ENCODE measurements at places on chromosomes 5 and 9.

GRCh38 chr5:160269017-160269416 is 39.7 kb downstream of the FABP6 start:
- H3K36me3 ChIP-seq, result no peaks in the 10 kb centered on the region
- H3K4me3 ChIP-seq, result no peak overlapping the region
- H3K27ac ChIP-seq, result no peak overlapping the region

- no peak for DNase-seq
- H3K27me3 ChIP-seq, result no peaks in the 10 kb centered on the region
- no peaks in the 10 kb centered on the region for H3K36me3 ChIP-seq
- H3K4me1 ChIP-seq, result no peaks in the 10 kb centered on the region
These were observed 15.9 kb downstream of the RLN2 start for GRCh38 chr9:5288591-5288990.

DNA sequence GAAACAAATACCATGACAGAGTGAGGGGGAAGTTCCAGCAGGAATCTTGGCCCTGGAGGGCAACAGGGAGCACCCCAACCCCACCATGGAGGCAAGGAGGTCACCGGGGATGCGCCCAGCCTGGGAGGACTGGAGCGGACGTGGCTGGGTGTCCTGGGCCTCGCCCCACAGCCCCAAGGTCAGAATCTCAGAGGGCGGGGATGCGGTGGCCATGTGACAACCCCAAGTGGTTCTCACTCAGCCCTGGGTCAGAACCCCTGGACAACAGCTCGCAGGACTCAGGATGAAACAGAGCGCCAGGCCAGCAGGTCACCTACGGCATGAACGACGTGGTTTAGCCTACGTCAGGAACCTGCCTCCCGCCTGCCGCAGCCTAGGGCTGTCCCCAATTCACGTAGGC is 64.0 kb upstream of the ZNF354A start:
- no peaks in the 10 kb centered on the region for H3K4me1 ChIP-seq
- H3K36me3 ChIP-seq, result no peaks in the 10 kb centered on the region
- H3K27me3 ChIP-seq, result no peaks in the 10 kb centered on the region
- no peak for DNase-seq
- no peak overlapping the region for H3K27ac ChIP-seq

DNA sequence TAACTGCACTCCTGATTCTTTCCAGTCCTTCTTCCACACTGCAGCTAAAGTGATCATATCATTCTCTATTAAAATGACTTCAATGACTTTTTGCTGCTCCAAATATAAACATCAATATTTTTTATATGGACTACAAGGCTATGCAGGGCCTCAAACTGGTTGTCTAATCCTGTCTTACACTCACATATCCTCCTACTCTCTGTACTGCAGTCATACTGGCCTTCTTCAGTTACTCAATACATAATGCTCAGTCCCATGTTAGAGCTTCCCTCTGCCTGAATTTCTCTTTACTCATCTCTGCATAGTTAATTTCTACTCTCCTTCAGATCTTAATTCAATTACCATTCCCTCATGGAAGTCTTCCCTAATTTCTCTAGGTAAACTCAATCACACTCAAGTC is 3.4 kb downstream of the MEIKIN start:
- no peak overlapping the region for H3K4me3 ChIP-seq
- no peaks in the 10 kb centered on the region for H3K36me3 ChIP-seq
- H3K27ac ChIP-seq, result no peak overlapping the region
- no peaks in the 10 kb centered on the region for H3K4me1 ChIP-seq
- H3K27me3 ChIP-seq, result no peaks in the 10 kb centered on the region

GRCh38 chr5:94181895-94182294 is 436.5 kb downstream of the KIAA0825 start:
- no peaks in the 10 kb centered on the region for H3K36me3 ChIP-seq
- H3K4me1 ChIP-seq, result peaks cover 3% of the 10 kb centered on the region
- no peaks in the 10 kb centered on the region for H3K27me3 ChIP-seq
- DNase-seq, result no peak

DNA sequence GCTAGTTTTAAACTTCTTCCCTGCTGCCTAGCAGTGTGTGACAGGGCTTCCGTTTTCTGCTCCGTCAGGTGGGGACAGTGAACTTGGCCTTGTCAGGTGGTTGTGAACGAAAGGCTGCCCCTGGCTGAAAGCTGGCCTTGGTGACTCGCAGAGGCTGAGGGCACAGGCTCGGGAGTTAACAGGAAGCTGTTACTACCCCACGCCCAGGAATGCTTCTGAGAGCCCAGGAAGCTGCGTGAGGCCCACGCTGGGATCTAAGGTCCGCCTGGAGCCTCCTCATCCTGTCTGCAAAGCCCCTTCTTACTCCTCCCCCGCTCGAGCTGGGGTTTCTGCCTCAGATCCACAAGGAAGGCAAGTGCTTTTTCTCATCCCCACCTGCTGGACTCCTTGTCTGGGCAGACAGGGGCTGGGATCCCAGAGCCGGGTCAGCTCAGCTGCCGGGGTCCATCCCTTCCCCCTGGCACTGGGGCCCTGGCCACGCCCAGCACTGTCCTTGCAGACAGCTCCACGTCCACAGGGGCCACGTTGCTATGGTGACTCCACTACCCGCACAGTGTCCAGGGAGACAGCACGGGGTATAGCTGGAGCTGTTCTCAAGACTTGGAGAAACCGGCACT is 124.7 kb upstream of the TBC1D2 start:
- no peaks in the 10 kb centered on the region for H3K36me3 ChIP-seq
- H3K4me3 ChIP-seq, result no peak overlapping the region
- no peaks in the 10 kb centered on the region for H3K27me3 ChIP-seq
- DNase-seq, result peak; percentile 43
- H3K27ac ChIP-seq, result peak overlapping the region; percentile 82

- peaks cover 47% of the 10 kb centered on the region for H3K27me3 ChIP-seq
- no peaks in the 10 kb centered on the region for H3K36me3 ChIP-seq
- H3K4me3 ChIP-seq, result no peak overlapping the region
- peaks cover 13% of the 10 kb centered on the region for H3K4me1 ChIP-seq
These were observed 126.8 kb upstream of the PTPN3 start for GRCh38 chr9:109624896-109625295.

DNA sequence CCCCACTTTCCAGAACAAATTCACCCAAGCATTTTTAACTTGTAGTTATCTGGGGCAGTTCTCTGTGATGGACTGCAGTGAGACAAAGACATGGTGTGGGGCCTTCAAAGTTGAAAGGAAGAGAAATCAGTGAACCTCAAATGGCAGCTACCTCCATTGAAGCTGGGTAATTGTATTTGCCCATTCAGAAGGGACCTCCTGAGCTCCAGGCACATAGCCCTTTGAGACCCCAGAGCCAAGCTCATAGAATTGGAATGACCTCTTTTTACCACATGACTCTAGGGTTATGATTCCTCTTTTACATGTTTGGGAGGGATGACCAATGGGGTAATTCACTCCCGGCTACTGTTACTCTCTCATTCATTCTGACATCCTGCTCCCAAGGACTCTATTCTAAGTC is 368.4 kb upstream of the ITGA1 start:
- H3K36me3 ChIP-seq, result no peaks in the 10 kb centered on the region
- peaks cover 16% of the 10 kb centered on the region for H3K4me1 ChIP-seq
- H3K4me3 ChIP-seq, result no peak overlapping the region
- no peak for DNase-seq
- no peaks in the 10 kb centered on the region for H3K27me3 ChIP-seq

GRCh38 chr9:114006931-114007691 is 71.0 kb downstream of the AMBP start:
- H3K27ac ChIP-seq, result no peak overlapping the region
- H3K4me1 ChIP-seq, result no peaks in the 10 kb centered on the region
- H3K36me3 ChIP-seq, result peaks cover 72% of the 10 kb centered on the region
- H3K4me3 ChIP-seq, result no peak overlapping the region

- H3K27me3 ChIP-seq, result no peaks in the 10 kb centered on the region
- H3K27ac ChIP-seq, result peak overlapping the region; percentile 87
- peaks cover 23% of the 10 kb centered on the region for H3K4me1 ChIP-seq
- no peak overlapping the region for H3K4me3 ChIP-seq
- peaks cover 4% of the 10 kb centered on the region for H3K36me3 ChIP-seq
These were observed 91.3 kb upstream of the ZNF366 start for GRCh38 chr5:72598401-72599064.

- H3K27ac ChIP-seq, result no peak overlapping the region
- H3K27me3 ChIP-seq, result no peaks in the 10 kb centered on the region
- peaks cover 7% of the 10 kb centered on the region for H3K4me1 ChIP-seq
- peaks cover 7% of the 10 kb centered on the region for H3K36me3 ChIP-seq
These were observed 202.9 kb downstream of the NR2F1-AS1 start for GRCh38 chr5:93378073-93378472.

GRCh38 chr9:89304834-89305188 is 6.2 kb upstream of the CKS2 start:
- peaks cover 13% of the 10 kb centered on the region for H3K4me1 ChIP-seq
- no peak overlapping the region for H3K4me3 ChIP-seq
- no peaks in the 10 kb centered on the region for H3K27me3 ChIP-seq
- DNase-seq, result no peak
- H3K36me3 ChIP-seq, result peaks cover 1% of the 10 kb centered on the region
- no peak overlapping the region for H3K27ac ChIP-seq

GRCh38 chr9:135848341-135849047 is 58.9 kb downstream of the CAMSAP1 start:
- no peak overlapping the region for H3K4me3 ChIP-seq
- peaks cover 6% of the 10 kb centered on the region for H3K4me1 ChIP-seq
- H3K27me3 ChIP-seq, result no peaks in the 10 kb centered on the region
- DNase-seq, result peak; percentile 26
- peaks cover 52% of the 10 kb centered on the region for H3K36me3 ChIP-seq

DNA sequence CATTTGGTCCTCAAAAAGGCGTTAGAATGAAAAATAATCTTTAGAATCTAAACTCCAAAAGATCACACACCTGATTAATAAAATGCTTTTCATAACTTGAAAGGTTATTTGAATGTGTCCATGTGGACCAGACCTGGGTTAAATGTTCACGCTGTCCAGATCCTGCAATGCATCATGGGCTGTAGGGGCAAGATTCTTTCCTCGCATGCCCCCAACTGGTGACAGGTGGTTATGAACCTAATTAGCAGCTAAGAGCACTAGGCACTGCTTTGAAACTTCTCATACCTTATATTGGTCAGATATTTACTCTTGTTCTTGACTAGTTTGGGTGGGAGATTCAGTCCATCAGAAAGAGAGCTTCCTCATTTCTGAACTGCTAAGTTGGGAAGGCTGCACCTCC is 19.3 kb upstream of the PIP5K1B start:
- H3K4me1 ChIP-seq, result peaks cover 3% of the 10 kb centered on the region
- H3K4me3 ChIP-seq, result no peak overlapping the region
- H3K27ac ChIP-seq, result no peak overlapping the region
- no peak for DNase-seq
- peaks cover 24% of the 10 kb centered on the region for H3K27me3 ChIP-seq

DNA sequence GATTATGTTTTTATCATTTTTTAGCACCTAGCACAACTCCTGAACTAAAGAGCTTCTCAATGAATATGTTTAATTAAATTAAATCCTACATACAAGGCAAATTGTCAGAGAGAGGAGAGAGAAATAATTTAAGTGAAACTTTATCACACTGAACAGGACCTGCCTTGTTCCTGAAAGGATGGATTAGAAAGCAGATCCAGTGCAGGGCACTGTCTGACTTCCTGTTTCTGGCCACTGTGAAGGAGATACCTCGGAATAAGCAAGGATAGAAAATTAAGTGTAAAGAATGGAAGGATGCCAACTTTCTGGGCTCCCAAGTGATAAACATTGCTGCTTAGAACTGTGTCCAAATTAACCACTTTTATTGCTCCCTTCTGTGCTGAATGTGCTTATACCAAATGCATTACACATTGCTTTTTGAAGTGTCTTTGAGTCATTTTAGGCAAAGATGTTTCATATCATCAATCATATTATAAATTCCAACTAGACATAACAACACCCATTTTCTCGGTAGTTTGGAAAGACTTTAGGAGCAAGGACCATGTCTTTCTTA is 89.1 kb upstream of the SPDL1 start:
- peaks cover 6% of the 10 kb centered on the region for H3K4me1 ChIP-seq
- H3K27me3 ChIP-seq, result peaks cover 12% of the 10 kb centered on the region
- H3K36me3 ChIP-seq, result no peaks in the 10 kb centered on the region
- DNase-seq, result no peak

DNA sequence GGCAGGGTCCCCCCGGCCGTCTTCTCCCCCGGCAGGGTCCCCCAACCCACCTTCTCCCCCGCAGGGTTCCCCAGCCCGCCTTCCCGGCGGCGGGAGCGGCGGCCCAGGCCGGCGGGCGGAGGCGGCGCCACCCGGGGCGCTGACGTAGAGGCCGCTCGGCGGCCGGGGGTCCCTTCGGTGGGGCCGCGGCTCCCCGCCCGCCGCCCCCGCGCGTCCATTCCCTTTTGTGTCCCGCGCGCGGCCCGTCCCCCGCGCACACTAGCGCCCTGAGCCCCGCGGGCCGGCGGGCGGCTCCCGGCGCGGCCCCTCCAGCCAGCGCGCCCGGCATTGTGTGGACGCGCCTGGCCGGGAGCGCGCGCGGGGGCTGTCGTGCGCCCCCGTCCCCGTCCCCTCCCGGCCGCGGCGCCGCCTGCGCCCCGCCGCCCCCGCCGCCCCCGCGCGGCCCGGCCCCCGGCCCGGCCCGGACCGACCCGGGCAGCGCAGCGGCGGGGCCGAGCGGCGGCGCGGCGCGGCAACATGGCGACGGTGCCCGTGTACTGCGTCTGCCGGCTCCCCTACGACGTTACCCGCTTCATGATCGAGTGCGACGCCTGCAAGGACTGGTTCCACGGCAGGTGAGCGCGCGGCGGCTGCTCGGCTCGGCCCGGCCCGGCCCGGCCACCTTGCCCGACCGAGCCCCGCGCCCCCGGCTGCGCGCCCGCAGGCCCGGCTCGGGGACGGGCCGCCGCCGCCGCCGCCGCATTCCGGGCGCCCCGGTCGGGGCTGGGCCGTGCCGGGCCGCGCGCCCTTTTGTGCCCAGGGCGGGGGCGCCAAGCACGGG is at the start of gene PHF2:
TSS of gene PHF2 (plus strand) at position 327 of the 820 bp plus-strand sequence. CDS start at position 517, 190 bp downstream.
- peak within 1 kb of the TSS; percentile 96 for H3K27ac ChIP-seq
- peak within 1 kb of the TSS; percentile 89 for H3K4me3 ChIP-seq
- peaks cover 43% of the 10 kb centered on the region for H3K4me1 ChIP-seq
- H3K27me3 ChIP-seq, result no peaks in the 10 kb centered on the region
- no peak for DNase-seq

GRCh38 chr9:71910650-71911060 is 338 bp downstream of the ABHD17B start:
- H3K36me3 ChIP-seq, result no peaks in the 10 kb centered on the region
- no peak for DNase-seq
- peak overlapping the region; percentile 99 for H3K27ac ChIP-seq
- peaks cover 48% of the 10 kb centered on the region for H3K4me1 ChIP-seq
- peak overlapping the region; percentile 96 for H3K4me3 ChIP-seq

DNA sequence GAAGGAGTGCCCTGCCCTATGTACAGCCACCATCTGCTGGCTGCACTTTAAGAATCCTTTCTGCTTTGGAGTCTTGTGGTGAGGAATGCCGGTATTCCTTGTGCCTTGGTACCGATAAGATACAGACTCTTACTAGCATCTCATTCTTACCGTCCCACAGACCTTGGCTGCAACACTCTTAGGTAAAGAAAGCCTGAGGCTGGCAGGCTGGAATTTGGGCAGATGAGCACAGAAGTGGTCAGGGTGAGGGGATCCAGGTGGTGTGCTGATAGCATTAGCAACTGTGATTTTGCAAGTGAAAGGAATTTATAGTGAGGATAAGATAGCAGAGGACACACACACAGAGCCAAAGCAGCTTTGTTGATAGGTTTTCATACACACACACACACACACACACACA is 198.1 kb downstream of the ENC1 start:
- H3K36me3 ChIP-seq, result no peaks in the 10 kb centered on the region
- peak overlapping the region; percentile 3 for H3K27ac ChIP-seq
- no peaks in the 10 kb centered on the region for H3K27me3 ChIP-seq
- H3K4me1 ChIP-seq, result peaks cover 13% of the 10 kb centered on the region
- no peak for DNase-seq
- no peak overlapping the region for H3K4me3 ChIP-seq
